ENCODE measurements at places on chromosomes 12 and 14. TPM values are rescaled to one million over a fixed set of nuclear protein-coding genes. Genes with fewer than 3 reads are reported as not detected.

Gene CATSPERB
- 0.61 TPM for total RNA-seq

Gene BHLHE41
- 5.7 TPM for total RNA-seq

Gene PGF
- 8.6 TPM for total RNA-seq

Gene PMCH
- not detected for total RNA-seq

Gene LPCAT3
- total RNA-seq, result 44.6 TPM

Gene FIGNL2
- 4.8 TPM for total RNA-seq

Gene DLK1
- 1,080 TPM for total RNA-seq

Gene RHEBL1
- 0.43 TPM for total RNA-seq

Gene ZDHHC22
- not detected for total RNA-seq

Gene YARS2
- total RNA-seq, result 21.6 TPM

Gene IPO4
- 38.4 TPM for total RNA-seq

- H3K4me1 ChIP-seq, result peaks cover 53% of the 10 kb centered on the region
- peak overlapping the region; percentile 91 for H3K27ac ChIP-seq
- H3K36me3 ChIP-seq, result no peaks in the 10 kb centered on the region
- H3K27me3 ChIP-seq, result no peaks in the 10 kb centered on the region
Measured at GRCh38 chr12:76030341-76031080, 1.1 kb downstream of the PHLDA1 start.

- H3K27ac ChIP-seq, result no peak overlapping the region
- no peak for DNase-seq
- H3K4me1 ChIP-seq, result peaks cover 4% of the 10 kb centered on the region
- no peaks in the 10 kb centered on the region for H3K36me3 ChIP-seq
- H3K4me3 ChIP-seq, result no peak overlapping the region
Measured at GRCh38 chr14:53655080-53655785, 301.4 kb downstream of the BMP4 start.

GRCh38 chr12:93484315-93484981, 17.1 kb downstream of the MRPL42 start:
- DNase-seq, result no peak
- H3K27me3 ChIP-seq, result no peaks in the 10 kb centered on the region
- H3K4me1 ChIP-seq, result no peaks in the 10 kb centered on the region
- H3K36me3 ChIP-seq, result peaks cover 23% of the 10 kb centered on the region
- no peak overlapping the region for H3K4me3 ChIP-seq

- no peak for DNase-seq
- peaks cover 62% of the 10 kb centered on the region for H3K4me1 ChIP-seq
- H3K27me3 ChIP-seq, result no peaks in the 10 kb centered on the region
- H3K36me3 ChIP-seq, result no peaks in the 10 kb centered on the region
Measured at GRCh38 chr12:1592444-1593173, 1.8 kb downstream of the FBXL14 start.

DNA sequence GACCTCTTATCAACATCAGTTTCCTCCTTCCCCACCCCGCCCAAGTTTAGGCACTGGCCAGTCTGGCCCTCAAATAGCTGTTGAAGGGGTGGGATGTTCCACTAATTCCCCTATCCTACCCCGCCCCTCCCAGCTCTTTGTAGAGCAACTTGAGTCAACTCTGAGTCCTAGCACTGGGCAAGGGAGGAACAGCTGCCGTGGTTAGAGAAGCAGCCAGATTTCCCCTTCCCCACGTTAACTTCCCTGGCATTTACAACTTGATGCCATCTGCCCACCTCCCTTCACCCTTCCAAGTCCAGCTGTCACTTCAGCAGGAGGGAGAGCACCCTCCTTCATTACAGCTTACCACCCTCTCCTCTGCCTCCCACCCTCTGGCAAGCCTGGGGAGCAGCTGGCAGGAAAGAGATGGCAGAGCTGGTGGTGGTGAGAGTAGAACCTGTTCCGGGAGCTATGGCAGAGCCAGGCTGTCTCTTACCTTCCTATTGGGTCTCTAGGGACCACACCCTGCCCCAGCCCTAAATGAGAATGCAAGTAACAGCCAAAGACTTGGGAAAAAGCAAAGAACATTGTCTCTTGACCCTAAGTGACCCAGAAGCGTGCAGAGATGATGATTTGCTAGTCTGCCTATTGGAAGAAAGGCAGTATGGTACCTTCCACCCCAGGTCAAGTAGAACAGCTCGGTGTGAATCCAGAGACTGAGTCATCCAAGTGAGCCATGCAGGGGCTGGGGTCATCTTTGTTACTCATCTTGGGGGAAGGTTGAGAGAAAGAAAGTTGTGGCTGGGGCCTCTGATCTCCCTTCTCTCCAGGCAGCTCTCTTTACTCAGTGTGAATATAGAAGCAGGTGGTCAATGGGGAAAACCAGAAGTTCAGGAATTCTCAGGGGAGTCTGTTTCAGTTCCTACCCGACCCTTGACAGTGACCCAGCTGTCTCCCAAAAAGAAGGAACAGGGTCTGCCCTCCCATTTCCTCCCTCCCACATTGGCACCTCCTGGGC, 1.5 kb downstream of the BLOC1S1 start:
- no peak for DNase-seq
- peak overlapping the region; percentile 68 for H3K27ac ChIP-seq
- peak overlapping the region; percentile 93 for H3K4me3 ChIP-seq
- no peaks in the 10 kb centered on the region for H3K36me3 ChIP-seq
- H3K4me1 ChIP-seq, result peaks cover 34% of the 10 kb centered on the region

GRCh38 chr14:99174770-99175319, 97.2 kb downstream of the BCL11B start:
- H3K36me3 ChIP-seq, result peaks cover 8% of the 10 kb centered on the region
- no peaks in the 10 kb centered on the region for H3K27me3 ChIP-seq

DNA sequence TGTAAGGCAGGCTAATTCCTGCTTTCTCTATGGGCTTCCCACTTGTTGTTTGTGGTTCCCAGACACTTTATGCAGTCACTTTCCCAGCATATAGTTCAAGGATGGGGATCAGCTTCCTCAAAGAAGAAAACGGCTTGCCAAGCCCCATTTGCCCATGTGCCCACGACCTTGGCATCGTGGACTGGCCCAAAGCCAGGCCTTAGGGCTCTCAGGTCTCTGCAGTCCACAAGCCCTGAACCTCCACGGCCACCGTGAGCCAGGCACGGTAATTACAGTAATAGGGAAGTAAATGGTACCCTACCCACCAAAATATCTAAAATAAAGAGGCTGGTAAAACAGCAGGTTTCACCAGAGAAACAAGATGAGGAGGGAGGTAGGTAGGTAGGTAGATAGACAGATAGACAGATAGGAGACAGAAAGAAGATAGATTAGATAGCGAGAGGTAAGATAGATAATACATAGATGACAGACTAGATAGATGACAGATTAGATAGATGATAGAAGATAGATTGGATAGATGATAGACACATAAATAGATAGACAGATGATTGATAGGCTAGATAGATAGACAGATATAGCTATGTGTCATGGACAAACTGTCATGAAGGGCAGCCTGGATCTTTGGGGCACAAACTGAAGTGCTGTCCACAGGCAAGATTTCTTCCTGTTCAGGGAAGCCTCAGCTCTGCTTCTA, 163.1 kb downstream of the SLC15A4 start:
- H3K4me1 ChIP-seq, result peaks cover 27% of the 10 kb centered on the region
- no peak overlapping the region for H3K27ac ChIP-seq
- no peaks in the 10 kb centered on the region for H3K36me3 ChIP-seq
- no peak overlapping the region for H3K4me3 ChIP-seq
- no peak for DNase-seq
- H3K27me3 ChIP-seq, result no peaks in the 10 kb centered on the region

DNA sequence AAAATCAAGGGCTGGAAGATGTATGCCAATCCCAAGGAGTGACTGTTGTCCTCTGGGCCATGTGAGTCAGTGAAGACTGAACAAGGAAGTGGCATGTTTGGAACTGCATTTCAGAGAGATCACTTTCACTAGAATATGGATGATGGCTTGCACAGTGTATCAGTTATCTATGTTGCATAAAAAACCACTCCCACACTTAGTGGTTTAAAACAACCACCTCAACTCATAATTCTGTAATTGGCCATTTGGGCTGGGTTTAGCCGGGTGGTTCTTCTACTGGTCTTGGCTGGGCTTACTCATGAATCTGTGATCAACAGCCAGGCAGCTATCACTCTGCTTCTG, 15.4 kb downstream of the BDKRB1 start:
- H3K27ac ChIP-seq, result no peak overlapping the region
- peaks cover 8% of the 10 kb centered on the region for H3K36me3 ChIP-seq
- H3K4me3 ChIP-seq, result no peak overlapping the region
- no peaks in the 10 kb centered on the region for H3K27me3 ChIP-seq
- peaks cover 74% of the 10 kb centered on the region for H3K4me1 ChIP-seq

- peaks cover 2% of the 10 kb centered on the region for H3K36me3 ChIP-seq
- peaks cover 11% of the 10 kb centered on the region for H3K4me1 ChIP-seq
- no peaks in the 10 kb centered on the region for H3K27me3 ChIP-seq
- no peak overlapping the region for H3K4me3 ChIP-seq
Measured at GRCh38 chr12:105864316-105864715, 274.4 kb downstream of the NUAK1 start.

GRCh38 chr14:55084401-55085059, 33.1 kb downstream of the MAPK1IP1L start:
- H3K27me3 ChIP-seq, result no peaks in the 10 kb centered on the region
- no peak overlapping the region for H3K4me3 ChIP-seq
- peaks cover 2% of the 10 kb centered on the region for H3K4me1 ChIP-seq
- H3K36me3 ChIP-seq, result no peaks in the 10 kb centered on the region

GRCh38 chr12:95169368-95169767, 47.9 kb downstream of the FGD6 start:
- H3K4me1 ChIP-seq, result peaks cover 28% of the 10 kb centered on the region
- no peak overlapping the region for H3K4me3 ChIP-seq
- DNase-seq, result no peak
- H3K36me3 ChIP-seq, result peaks cover 10% of the 10 kb centered on the region
- no peaks in the 10 kb centered on the region for H3K27me3 ChIP-seq

DNA sequence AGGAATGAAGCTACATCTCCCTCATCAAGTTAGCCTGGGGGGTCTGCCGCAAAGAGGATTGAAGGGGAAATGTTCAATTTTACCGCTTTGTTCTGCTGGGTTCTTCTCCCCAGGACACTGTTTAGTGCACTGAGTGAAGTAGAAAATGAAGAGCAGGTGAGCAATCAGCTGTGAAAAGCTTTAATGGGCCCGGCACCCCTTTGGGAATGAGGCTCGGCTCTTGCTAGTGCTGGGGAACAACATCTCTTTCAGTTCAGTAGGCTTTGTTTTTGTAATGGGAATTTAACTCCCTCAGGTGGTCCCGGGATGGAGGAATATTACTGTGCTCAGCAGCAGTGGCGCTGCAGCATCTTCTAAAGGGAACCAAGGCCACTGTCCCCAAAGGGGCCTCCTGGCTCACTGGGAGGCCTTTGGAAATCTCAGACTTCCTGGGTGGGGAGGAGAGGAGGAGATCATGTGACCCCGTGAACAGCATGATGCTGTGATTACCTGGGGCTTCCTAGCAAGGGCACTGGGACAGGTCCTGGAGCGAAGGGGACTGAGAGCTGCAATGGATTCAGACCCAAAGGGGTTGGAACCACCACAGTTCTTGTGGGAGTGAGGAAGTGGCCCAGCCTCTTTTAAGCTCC, 85.2 kb upstream of the MAX start:
- H3K27ac ChIP-seq, result no peak overlapping the region
- H3K36me3 ChIP-seq, result no peaks in the 10 kb centered on the region

DNA sequence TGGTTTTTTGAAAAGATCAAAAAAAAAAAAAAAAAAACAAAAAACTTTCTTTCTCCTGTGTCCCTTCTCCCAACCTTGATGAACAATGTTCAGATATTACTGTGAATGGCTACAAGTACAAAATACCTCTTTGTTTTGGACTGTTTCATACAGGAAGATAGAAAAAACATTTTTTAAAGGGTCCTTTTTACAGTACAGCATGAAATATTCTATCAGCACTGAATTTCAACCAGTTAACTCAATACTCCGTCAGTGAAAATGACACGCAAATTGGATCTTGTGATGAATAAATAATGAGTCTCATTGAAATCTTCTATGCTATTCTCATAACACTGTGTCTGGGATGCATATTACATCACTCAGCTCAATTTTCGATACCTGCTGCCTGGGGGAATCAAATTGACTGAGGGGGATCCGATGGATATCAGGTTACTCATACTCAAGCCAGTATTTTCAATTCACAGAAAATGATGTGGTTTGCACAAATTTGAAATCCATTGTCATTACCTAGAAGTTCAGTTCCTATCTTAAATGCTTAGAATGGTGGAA, 179.6 kb downstream of the TMTC2 start:
- peaks cover 26% of the 10 kb centered on the region for H3K4me1 ChIP-seq
- DNase-seq, result no peak
- H3K27ac ChIP-seq, result no peak overlapping the region
- H3K4me3 ChIP-seq, result no peak overlapping the region
- no peaks in the 10 kb centered on the region for H3K27me3 ChIP-seq

DNA sequence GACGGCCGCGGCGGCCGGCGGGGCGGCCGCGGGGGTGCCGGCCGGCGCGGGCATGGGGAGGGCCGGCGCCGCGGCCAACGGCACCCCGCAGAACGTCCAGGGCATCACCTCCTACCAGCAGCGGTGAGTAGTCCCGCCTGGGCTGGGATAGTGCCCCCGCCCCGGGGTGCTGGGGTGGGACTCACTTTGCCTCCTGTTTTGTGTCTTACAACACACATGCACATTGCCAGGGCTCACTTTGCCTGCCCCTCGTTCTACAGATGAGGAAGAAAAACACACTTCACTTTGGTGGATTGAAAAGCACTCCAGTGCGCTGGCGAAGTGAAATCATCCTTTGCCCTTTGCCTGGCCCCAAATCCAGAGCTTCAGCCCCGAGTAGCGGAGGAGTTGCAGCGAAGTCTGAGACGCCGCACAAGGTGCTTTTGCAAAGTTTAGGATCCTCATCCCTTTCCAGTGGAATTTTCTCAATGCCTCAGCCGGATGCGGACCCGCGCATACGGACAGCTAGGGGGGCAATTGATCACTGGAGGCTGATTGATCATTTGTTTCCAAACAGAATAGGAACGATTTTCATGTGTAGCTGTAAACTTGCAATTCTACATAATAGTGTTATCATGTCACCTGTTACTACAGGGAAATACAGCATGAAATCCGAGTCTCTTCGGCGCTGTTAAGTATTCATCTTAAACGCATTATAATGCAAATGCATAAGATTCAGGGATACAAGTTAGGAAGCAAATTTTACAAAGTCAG, 3.6 kb upstream of the NPAS3 start:
- no peak overlapping the region for H3K27ac ChIP-seq
- H3K27me3 ChIP-seq, result peaks cover 79% of the 10 kb centered on the region
- no peaks in the 10 kb centered on the region for H3K36me3 ChIP-seq
- peak; percentile 49 for DNase-seq
- peaks cover 30% of the 10 kb centered on the region for H3K4me1 ChIP-seq

DNA sequence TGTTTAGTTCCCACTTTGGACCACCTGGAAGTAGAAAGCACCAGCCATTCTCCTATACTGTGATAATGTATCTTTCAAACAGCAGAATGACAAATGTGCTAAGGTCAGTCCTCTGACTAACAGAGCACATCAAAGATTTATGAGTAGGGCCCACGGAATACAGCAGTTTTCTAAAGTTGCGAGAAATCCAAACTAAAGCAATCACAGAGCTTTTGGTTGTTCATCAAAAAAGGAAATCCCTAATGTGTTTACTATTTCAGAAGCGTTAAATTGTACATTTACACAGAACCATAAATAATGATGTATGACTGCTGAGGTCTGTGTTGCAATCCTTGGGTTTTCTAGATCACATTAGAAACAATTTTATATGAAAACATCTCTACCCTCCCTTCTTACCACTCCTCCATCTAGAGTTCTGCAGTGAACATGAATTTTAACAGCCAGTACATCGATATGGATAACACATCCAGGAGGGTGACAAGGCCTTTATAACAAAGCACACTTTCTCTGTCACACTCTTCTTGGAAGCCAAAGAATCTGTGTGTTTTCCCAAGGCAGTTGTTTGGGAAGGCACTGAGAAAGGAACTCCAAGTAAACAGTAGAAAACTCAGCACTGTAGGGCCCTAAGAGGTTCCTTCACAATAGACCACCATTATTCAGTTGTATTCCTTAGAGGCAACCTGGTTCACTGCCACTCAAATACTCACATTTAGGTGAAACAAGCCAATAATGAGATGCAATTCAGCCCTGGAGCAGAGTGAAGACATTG, 7.3 kb downstream of the KITLG start:
- no peaks in the 10 kb centered on the region for H3K27me3 ChIP-seq
- H3K4me3 ChIP-seq, result no peak overlapping the region
- H3K4me1 ChIP-seq, result peaks cover 40% of the 10 kb centered on the region

All from mesothelial cell of epicardium (in vitro differentiated cells).